ENCODE measurements at places on chromosomes 6 and 20.

DNA sequence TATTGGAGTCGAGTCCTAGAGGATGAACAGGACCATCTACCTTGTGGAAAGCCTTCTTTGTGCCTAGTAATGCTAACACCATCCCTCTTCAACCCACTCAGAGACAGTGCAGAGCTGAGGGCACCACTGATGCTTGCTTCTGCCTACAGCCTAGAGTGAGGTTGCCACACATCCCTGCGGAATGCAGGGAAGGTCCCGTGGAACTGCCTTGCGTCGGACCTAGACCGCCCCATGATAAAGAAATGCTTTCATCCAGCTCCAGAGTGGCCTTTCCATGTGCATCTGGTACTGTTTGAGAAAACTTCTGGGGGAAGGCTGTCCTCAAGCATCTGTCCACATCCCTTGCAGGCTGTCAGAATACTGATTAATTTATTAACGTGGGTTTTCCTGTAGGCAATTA lies 168.4 kb downstream of the PHACTR1 start:
- no peak for DNase-seq

- DNase-seq = no peak
Observed at GRCh38 chr6:36139431-36139830, 9.1 kb downstream of the MAPK13 start.

DNA sequence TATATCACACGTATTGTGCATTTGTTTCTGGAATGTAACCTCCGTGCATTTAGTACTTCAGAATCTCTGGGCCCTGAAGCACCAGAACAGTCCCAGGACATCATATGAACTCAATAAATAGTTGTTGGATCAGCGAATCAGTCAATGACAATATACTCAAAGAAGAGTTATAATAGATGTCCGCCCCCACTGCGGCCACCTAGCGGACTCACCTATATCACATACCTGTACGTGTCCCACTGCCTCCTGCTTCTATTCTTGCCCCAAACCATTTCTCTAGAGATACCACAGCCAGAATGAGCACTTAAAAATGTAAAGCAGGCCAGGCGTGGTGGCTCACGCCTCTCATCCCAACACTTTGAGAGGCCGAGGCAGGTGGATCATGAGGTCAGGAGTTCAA lies 73.9 kb downstream of the DCDC2 start:
- no peak for DNase-seq

DNA sequence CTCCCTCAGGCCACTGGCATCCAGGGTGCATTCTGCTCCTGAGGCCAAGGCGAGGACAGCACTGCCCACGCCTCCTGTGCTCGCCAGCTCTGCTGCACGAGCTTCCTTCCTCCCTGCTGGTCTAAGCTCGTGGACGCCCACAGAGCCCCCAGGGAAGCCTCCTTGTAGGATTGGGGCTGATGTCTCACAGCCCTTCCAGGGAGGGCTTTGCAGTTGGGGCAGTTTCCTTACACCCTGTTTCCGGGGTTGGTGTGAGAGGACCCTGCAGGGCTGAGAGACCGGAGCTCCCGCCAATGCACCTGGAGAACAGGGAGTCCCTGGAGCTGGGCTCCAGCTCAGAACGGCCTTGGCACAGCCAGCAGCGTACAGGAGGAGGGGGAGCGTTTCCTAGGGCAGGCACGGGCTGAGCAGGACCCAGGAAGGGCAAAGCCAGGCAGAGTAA lies 172.4 kb upstream of the PDE10A start:
- no peak for DNase-seq

DNA sequence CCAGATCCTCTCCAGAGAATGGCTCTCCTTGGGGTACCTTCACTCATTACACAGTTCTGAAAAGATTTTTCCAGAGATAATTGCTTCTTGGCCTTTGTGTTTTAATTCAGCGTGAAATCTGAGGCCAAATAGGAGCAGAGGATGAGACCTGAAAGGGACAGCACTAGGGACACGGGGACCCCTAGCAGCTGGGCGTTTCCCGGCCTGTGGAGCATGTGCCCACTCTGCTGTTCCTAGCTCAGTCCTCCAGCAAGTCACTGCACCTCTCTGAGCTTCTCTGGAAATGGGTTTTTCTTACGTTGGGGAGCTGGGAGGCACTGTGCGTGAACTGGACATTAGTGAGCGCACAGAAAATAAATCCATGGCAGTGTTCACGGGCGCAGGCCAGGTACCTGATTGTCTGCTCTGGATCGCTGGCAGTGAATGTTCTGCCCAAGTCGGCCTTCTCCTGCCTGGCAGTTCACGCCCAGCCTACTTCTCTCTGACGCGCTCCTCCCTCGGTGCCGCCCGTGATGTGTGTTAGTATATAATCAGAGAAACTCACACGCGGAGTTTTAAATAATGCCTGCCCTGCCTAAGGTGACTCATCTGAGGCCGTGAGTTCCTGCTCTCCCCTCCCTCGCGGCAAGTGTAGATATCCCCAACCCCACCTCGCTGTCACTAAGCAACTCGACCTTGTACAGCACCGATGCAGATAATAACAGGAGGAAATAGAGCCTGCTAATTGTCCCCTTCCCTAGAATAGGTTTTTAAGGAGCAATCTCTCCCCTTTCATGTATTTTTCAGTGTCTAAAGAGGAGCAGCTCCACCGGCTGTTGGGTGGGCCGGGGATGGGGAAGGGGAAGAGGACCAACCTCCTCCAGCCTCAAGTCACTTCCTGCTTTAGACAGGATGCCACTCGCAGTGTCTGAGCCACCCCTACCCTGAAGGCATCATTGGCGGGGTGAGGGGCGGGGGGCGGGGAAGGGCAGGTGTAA lies 2.7 kb upstream of the TUBB2A start:
- DNase-seq = no peak

- DNase-seq = no peak
Observed at GRCh38 chr6:112330071-112330878, 16.9 kb upstream of the RFPL4B start.

- DNase-seq = no peak
Observed at GRCh38 chr20:24619212-24619611, 149.8 kb downstream of the SYNDIG1 start.

DNA sequence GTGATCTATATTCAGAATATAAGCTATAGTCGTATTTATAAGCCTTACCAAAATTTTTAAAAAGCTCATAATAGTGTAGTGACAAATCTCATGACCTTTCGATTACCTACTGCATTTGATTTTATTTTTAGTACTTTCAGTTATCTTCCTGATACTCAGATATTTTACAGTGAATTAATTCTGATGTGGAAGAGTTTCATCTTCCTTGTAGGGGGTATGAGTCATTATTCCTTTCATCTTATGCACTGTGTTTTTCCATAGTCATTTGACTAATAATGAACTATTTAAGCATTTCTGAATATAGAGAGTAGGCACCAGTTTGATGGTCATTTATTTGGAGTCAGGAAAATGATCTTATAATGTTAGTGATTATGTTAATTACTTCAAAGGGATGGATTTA lies 36.4 kb downstream of the HDGFL1 start:
- DNase-seq = no peak

GRCh38 chr6:7145885-7146828 lies 38.4 kb downstream of the RREB1 start:
- no peak for DNase-seq

DNA sequence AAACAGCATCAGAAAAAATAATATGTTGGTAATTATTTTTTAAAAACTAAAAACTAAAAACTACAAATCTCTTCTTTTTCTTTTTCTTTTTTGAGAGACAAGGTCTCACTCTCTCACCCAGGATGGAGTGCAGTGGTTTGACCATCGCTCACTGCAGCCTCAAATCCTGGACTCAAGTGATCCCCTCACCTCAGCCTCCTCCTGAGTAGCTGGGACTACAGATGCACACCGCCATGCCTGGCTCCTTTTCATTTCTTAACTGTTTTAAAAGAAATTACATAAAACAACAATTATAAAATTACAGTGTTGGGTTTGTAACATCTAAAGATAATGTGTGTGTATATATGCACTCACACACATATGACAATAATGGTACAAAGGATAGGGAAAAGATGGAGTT lies 24.1 kb downstream of the HLA-E start:
- DNase-seq = no peak

- no peak for DNase-seq
Observed at GRCh38 chr20:52446421-52447224, 255.0 kb upstream of the ZFP64 start.

- DNase-seq = no peak
Observed at GRCh38 chr20:17666481-17666880, 15.6 kb downstream of the RRBP1 start.

DNA sequence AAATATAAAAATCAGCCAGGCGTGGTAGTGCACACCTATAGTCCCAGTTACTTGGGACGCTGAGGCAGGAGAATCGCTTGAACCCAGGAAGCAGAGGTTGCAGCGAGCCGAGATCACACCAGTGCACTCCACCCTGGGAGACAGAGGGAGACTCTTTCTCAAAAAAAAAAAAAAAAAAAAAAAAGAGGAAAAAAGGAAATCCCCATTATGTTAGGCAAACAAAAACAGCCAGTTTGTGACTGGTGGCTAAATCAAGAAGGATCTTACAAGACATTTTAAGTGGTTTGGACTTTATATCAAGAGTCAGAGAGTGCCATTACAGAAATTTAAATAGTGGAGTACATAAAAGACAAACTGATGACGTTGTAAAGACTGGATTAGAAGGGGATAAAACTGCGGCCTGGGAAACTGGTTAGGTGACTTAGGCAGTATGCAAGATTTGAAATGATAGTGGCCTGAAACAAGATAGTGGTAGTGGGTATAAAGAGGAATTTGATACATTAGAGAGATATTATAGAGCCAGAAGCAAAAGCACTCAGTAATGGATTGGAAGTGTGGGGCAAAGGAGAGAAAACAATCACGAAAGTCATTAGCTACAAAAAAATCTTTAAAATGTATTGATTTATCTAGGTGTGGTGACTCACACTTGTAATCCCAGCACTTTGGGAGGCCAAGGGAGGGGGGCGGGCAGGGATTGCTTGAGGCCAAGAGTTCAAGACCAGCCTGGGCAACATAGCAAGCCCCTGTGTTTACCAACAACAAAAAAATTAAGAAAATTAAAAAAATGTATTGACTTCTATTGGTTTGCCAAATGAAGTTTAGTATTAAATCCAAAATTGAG lies 1.7 kb upstream of the MYO6 start:
- no peak for DNase-seq

- no peak for DNase-seq
Observed at GRCh38 chr6:51578362-51578761, 509.1 kb downstream of the PKHD1 start.

DNA sequence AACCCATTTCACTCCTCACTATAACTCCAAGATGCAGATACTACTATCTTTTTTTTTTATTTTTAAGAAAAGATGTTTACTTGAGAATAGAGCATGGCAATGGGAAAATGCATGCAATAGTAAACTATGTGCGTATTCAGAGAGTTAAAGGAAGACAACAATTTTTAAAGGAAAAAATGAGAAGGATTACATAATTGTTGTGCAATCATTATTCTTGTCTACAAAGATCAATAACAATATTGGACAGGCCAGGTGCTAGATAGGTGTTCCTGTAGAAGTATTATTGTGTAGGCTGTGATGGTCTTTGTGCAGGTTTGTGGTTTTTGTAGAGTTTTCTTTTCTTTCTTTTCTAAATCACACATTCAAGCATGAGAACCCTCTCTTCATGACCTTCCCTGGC lies 20.6 kb downstream of the CYP39A1 start:
- no peak for DNase-seq

DNA sequence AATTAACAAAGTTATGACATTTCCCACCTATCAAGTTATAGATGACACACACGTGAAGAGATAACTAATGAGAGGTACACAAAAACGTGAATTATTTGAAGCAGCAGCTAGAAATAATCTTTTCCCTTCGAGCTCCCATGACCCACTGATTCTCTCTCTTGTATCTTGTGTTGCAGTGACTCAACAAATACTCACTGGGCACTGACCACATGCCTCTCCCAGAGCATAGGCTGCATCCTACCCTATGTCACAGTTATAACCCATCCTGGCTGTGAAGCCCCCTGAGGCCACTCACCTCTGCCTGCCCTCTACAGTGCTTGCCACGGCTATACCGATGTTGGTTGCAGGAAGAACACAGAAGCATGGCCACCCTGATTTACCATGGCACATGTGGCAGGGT lies 91.8 kb downstream of the INSM1 start:
- DNase-seq = no peak

DNA sequence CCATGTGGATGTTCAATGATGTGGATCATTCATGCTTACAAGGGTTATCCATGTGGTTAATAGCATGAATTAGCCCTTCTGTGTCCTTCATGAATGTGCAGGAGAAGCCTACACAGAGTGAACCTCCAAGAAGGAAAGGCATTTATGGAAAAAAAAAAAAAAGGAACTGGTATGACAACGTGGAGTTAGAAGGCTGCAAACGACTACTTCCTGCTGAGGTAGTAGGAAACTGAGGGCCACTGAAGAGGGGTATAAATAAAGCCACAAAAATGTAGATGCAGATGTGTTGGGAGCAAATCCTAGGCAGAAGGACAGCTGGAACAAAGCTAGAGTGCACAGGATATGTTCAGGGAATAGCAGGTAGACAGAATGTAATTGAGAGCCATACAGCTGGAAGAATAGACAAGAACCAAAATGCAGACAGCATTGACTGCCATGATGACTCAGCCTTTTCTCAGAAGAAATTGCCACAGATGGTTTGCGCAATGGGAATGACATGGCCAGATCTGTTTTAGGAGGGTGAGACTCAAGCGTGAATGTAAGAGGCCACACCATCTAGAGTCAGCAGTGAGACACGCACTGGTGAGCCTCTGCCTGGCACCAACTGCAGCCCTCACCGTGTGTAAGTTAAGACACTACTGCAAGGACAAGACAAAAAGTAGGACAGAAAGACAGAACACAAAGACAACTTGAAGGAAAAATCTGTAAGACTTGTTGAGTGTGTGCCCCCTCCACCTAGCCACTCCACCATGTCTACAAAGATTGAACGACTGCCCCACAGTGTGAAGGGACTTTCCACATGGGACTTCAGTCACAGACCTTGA lies 79.8 kb downstream of the KIF13A start:
- DNase-seq = no peak

GRCh38 chr6:52994839-52995088 lies 320 bp downstream of the GSTA4 start:
- DNase-seq = peak; percentile 59
